ENCODE measurements at places on chromosomes 6 and 20. TPM values are rescaled to one million over a fixed set of nuclear protein-coding genes. Genes with fewer than 3 reads are reported as not detected.

The OPRM1 gene
- not detected for total RNA-seq

- DNase-seq, result no peak
Observed at GRCh38 chr6:111992851-111993250, 61.1 kb upstream of the CCN6 start.

The AIG1 gene
- total RNA-seq, result 14.3 TPM

DNA sequence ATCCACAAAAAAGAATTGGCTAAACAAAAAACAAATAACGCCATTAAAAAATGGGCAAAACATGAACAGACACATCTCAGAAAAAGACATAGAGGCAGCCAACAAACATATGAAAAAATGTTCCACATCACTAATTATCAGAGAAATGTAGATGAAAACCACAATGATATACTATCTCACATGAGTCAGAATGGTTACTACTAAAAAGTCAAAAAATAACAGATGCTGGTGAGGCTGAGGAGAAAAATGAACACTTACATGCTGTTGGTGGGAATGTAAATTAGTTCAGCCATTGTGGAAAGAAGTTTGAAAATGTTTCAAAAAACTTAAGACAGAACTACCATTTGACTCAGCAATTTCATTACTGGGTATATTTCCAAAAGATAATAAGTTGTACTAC is 430.1 kb upstream of the JAG1 start:
- DNase-seq, result no peak

The ADAM33 gene
- 0.27 TPM for total RNA-seq

GRCh38 chr6:8238773-8239683 is 136.7 kb upstream of the EEF1E1 start:
- DNase-seq, result no peak

DNA sequence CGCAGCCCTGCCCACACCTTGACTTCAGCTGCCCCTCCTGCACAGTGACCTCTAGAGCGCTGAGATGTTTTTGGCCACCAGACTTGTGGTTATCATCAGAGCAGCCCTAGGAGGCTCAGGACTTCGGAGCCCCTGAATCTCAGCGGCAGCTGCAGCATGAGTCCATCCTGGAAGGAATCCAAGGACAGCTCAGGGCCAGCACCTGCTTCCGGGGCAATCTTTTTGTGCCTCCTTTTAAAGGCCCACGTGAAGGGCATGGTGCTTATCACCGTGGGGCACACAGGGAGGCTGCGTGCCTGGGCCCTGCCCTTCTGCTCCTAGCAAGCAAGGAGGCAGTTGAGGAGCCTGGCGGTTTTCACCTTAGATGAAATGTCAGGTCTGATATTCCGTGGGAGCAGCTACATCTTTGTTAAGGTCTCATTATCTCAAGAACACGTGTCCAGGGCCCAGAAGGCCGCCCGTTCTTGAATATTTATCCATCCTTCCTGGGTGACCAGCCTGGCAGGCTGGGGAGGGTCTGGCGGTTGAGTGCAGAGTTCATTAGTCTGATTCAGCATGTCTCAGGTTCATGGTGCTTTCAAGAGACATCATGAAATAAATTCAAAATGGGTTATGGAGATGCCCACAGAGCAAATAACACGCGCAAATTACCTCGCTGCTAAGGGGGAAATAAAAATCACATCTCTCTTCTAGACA is 392.4 kb downstream of the TAF4 start:
- no peak for DNase-seq

DNA sequence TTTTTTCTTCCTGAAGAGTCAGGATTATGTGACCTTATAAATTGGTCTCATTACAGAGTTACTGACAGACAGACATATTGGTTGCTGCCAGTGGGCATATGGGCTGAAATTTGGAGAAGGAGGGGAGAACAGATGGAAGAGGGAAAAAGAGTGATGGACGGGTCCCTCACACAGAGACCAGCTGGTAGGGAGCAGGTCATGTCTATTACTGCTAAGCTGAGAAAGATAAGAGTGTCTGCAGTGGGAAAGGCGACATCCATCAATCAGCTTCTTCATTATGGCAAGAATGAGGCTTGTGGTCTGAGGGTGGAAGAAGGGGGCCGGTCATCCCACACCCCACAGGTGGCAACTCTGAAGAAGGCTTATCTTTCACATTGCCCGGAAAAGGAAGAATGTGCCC is 353.8 kb upstream of the RSPO3 start:
- no peak for DNase-seq

GRCh38 chr6:14001329-14002012 is 76.7 kb downstream of the RNF182 start:
- DNase-seq, result no peak

DNA sequence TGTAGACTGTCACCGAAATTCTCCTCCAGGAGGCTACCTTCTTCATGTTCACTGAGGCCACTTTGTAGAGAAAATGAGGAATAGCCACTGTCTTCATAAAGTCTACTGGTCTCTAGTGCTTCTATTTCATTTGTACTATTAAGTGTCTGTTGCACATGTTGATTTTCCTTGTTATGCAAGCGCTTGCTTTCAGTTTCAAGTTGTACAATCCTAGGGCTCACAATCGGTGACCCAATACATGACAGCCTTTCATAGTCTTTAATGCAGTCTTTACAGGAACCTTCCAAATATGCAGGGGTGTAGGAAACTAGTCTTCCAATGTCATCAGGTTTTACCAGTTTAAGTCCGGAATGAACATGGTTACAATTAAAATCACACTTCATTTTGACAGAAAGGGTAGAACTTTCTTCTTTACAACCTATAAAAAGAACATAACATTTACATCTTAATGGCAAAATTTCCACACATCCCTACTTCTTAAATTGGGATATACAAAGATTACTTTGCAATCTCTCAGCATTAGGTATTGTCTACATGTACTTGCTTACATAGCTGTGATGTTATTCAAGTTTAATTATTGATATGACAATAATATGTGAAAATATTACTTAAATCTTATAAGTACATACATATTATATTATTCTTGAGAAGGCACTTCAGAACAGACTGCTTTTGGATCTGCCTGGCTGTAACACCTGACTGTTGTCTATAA is 7.5 kb downstream of the FBXO5 start:
- DNase-seq, result no peak

GRCh38 chr20:6708010-6708409 is 59.5 kb upstream of the BMP2 start:
- no peak for DNase-seq

GRCh38 chr6:37134396-37135191 is 35.4 kb upstream of the PIM1 start:
- no peak for DNase-seq

- DNase-seq, result no peak
Observed at GRCh38 chr6:104087765-104088164, 772.0 kb downstream of the HACE1 start.

DNA sequence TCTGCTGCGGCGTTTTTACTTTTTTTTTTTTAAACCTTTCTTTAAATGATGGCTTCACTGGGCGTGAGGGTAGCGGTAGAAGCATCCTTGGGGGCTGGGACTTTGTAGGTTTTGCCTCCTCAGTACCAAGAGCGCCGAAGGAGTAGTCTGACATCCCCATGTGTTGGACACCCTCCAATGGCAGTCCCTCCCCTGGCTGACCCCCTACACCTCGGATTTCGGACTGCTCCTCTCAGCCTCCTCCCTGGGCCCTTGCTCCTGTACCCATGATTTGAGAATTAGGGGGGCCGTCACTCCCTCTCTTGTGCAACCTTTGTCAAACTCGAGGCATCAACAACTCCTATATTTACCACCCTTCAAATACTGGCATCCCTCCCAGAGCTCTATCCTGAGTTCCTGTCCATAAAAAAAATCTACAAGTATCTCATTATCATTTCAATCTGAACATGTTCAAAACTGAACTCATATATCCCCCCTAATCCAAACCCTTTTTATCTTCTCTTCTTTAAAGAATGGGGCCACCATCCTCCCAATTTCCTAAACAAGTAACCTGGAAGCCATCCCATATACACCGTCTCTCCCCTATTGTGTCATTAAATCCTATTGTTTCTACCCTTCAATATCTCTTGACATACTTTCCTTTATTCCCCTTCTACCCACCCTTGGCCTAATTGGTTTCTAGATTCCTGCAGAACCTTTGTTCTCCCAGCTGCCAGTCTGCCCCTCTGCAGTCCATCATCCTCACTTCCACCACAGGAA is 1.2 kb upstream of the ARFGEF3 start:
- DNase-seq, result no peak

The HSPA1L gene
- 2.5 TPM for total RNA-seq

GRCh38 chr6:157264701-157265100 is 58.6 kb downstream of the TMEM242 start:
- DNase-seq, result no peak

The HMGN4 gene
- 56.9 TPM for total RNA-seq

The CAGE1 gene
- total RNA-seq, result not detected

- no peak for DNase-seq
Observed at GRCh38 chr20:16947479-16947878, 199.3 kb downstream of the OTOR start.

GRCh38 chr20:24765316-24766142 is 183.5 kb upstream of the CST7 start:
- no peak for DNase-seq

GRCh38 chr6:3698021-3698420 is 53.5 kb downstream of the PXDC1 start:
- no peak for DNase-seq

The THEMIS gene
- not detected for total RNA-seq

The SAYSD1 gene
- 18.4 TPM for total RNA-seq

The MYB gene
- total RNA-seq, result 0.56 TPM

Measured in glutamatergic neuron (in vitro differentiated cells).